NCI-H774 (cell line): ENCODE measurements at places on chromosomes 11 and 22.

GRCh38 chr11:124801636-124802312, 1.6 kb upstream of the MSANTD2 start:
- DNase-seq: no peak

DNA sequence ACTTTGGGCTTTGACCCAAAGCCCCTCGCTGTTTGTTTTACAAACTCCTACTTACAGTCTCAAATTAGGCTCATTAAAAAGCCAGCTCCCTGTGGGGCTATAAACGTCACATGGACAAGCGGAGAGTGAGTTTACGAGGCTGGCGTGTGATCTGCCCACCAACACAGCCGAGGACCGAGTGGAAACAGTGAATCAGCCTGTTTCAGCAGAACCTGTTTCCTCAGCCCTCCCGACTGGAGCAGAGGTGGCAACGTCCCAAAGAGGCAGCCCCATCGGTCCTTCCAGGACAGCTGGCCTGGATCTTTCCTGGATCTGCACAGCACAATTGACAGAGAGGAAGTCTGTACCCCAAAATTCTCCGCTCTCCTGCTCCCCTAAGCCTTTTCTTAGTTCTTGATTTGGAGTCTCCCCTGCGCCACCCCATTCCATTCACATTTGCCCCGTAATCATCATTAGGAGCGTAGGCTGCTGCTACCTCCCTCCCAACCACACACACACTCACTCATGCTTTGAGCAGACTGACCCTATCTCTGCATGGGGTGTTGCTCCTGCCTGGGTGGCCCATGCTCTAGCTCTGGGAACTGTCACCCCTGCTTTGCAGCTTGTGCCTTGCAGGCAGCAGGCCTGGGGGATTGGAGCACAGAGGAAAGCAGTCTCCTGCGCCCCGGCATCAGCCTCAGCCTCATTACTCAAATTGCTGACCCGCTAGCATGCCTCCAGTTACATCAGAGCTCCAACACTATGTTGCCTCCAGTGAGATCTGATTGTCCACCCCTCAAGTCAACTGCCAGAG, 117.8 kb downstream of the NAT10 start:
- DNase-seq: no peak

GRCh38 chr22:38755911-38756532, at the start of gene SUN2:
SUN2 (minus strand) TSS chr22:38755998; CDS start chr22:38752628, 3,370 bp downstream.
- peak; percentile 45 for DNase-seq

- no peak for DNase-seq
Observed at GRCh38 chr11:120097721-120098385, 40.1 kb downstream of the TRIM29 start.

GRCh38 chr11:1504138-1504537, 17.6 kb upstream of the MOB2 start:
- DNase-seq: no peak

- DNase-seq: no peak
Observed at GRCh38 chr11:88619656-88620385, 282.3 kb upstream of the CTSC start.

- no peak for DNase-seq
Observed at GRCh38 chr22:25176175-25176574, 23.5 kb upstream of the CRYBB3 start.

GRCh38 chr11:60857378-60858232, 1.9 kb upstream of the PTGDR2 start:
- DNase-seq: no peak

DNA sequence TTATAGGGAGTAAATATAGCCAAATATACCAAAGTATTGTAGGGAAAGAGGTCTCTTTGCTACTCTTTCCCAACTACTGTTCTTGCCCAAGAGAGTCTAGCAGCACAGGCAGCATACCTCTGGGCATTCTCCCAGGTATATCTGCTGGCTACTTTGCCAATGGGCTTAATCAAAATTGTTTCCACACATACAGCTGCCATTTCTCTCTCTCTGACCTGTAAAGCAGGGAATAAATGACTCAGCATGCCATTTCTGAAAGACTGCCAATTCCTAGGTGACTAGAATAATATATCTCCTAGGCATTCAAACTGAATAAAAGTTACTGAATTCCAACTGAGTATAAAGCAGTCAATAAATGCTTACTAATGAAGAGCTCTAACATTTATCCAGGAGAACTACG, 44.6 kb downstream of the RDX start:
- peak; percentile 26 for DNase-seq

GRCh38 chr22:39115977-39116621, 19.1 kb downstream of the APOBEC3H start:
- no peak for DNase-seq

GRCh38 chr11:110857892-110858546, 145.8 kb upstream of the ARHGAP20 start:
- DNase-seq: no peak

DNA sequence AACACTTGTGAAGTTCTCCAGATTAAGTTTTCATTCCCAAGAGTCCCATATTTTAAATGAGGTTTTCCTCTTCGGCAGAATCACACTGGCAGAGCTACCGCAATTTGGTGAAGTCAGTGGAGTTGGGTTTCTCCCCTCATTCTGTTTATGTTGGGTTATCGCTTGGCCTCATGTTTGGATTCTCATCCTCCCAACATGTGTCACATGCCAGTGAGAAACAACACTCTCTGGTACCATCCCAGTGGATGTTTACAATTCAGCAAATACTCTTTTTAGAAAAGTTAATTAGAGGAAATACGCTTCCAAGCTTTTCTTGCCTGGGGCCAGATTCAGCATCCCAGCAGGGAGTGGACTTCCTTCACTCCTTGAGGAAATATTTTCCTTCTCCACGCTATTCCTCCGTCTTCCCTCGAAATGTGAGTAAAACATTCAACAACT, 2.1 kb downstream of the PAMR1 start:
- no peak for DNase-seq

DNA sequence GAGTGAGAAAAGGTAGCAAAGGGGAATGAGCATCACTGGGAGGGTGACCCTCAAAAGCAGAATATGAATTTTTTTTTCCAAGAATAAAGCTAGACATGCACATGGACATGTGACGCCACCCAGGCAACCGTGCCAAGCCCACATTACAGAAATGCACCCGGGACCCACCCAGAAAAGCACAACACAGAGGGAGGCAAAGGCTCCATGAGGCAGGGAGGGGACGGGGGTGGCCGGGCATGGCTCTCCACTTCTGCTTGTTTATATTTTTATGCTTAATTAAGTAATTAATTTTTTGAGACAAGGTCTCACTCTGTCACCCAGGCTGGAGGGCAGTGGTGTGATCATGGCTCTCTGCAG, 1524.3 kb downstream of the BRD1 start:
- DNase-seq: no peak

- DNase-seq: no peak
Observed at GRCh38 chr11:15048616-15049015, 24.8 kb upstream of the CALCB start.
